Smooth muscle cell of the coronary artery (primary cell): ENCODE measurements at places on chromosomes 16 and 17. TPM values are rescaled to one million over a fixed set of nuclear protein-coding genes. Genes with fewer than 3 reads are reported as not detected.

C17orf107 gene
- total RNA-seq: 2.1 and 7.4 TPM in 2 replicates

C1QTNF8 gene
- total RNA-seq: not detected in 2 replicates

CLEC19A gene
- total RNA-seq: not detected in 2 replicates

CPHXL2 gene
- not detected in 2 replicates for total RNA-seq

KRT28 gene
- total RNA-seq: not detected in 2 replicates

TVP23A gene
- not detected in 2 replicates for total RNA-seq

ABCA5 gene
- total RNA-seq: 4.6 and 9.2 TPM in 2 replicates

LGALS9 gene
- 1.5 and 3.0 TPM in 2 replicates for total RNA-seq

SLC5A10 gene
- under 0.01 and 0.47 TPM in 2 replicates for total RNA-seq

ZP2 gene
- total RNA-seq: not detected in 2 replicates

CACNA1H gene
- 0.45 and 2.2 TPM in 2 replicates for total RNA-seq

MLKL gene
- 9.1 and 10.2 TPM in 2 replicates for total RNA-seq

CRHR1 gene
- not detected in 2 replicates for total RNA-seq

PITPNM3 gene
- total RNA-seq: 0.35 and 0.83 TPM in 2 replicates

GPR142 gene
- not detected in 2 replicates for total RNA-seq

TMIGD1 gene
- not detected in 2 replicates for total RNA-seq

CA7 gene
- total RNA-seq: not detected in 2 replicates

PPL gene
- 0.68 and 201 TPM in 2 replicates for total RNA-seq

GINS3 gene
- total RNA-seq: 1.2 and 2.1 TPM in 2 replicates

GRIN2A gene
- under 0.01 and 0.12 TPM in 2 replicates for total RNA-seq

CES3 gene
- under 0.01 and 0.38 TPM in 2 replicates for total RNA-seq

RASL10B gene
- total RNA-seq: 0.98 and 1.6 TPM in 2 replicates

KCNG4 gene
- not detected in 2 replicates for total RNA-seq

DUS2 gene
- total RNA-seq: 11.7 and 14.4 TPM in 2 replicates

HSD17B1 gene
- total RNA-seq: 1.8 and 8.9 TPM in 2 replicates

DNAH2 gene
- total RNA-seq: 0.15 and 0.35 TPM in 2 replicates

ZNF469 gene
- 0.23 and 1.7 TPM in 2 replicates for total RNA-seq

SEPTIN12 gene
- not detected in 2 replicates for total RNA-seq

C16orf86 gene
- 1.6 and 3.6 TPM in 2 replicates for total RNA-seq

MYOCD gene
- total RNA-seq: 0.35 and 1.2 TPM in 2 replicates

P2RX1 gene
- total RNA-seq: under 0.01 and 1.3 TPM in 2 replicates

CCP110 gene
- 7.5 and 8.6 TPM in 2 replicates for total RNA-seq

KRT222 gene
- 1.3 TPM in 1 of 2 replicates, not detected in the other for total RNA-seq

CCDC200 gene
- not detected in 2 replicates for total RNA-seq

SRCIN1 gene
- total RNA-seq: under 0.01 and 0.12 TPM in 2 replicates

PRRT2 gene
- total RNA-seq: 0.38 and 1.6 TPM in 2 replicates

DNAH17 gene
- under 0.01 TPM in 1 of 2 replicates, not detected in the other for total RNA-seq

TMEM132E gene
- under 0.01 TPM in 1 of 2 replicates, not detected in the other for total RNA-seq

CMTM2 gene
- total RNA-seq: not detected in 2 replicates

SEPTIN1 gene
- total RNA-seq: 0.12 and 0.15 TPM in 2 replicates

ASGR1 gene
- total RNA-seq: under 0.01 and 0.68 TPM in 2 replicates

UMOD gene
- total RNA-seq: not detected in 2 replicates

SCGB1C2 gene
- total RNA-seq: not detected in 2 replicates

CENPV gene
- 4.8 and 28.1 TPM in 2 replicates for total RNA-seq

TNFRSF17 gene
- 0.12 TPM in 1 of 2 replicates, not detected in the other for total RNA-seq

FOXN1 gene
- not detected in 2 replicates for total RNA-seq

UBE2Z gene
- 33.7 and 51.9 TPM in 2 replicates for total RNA-seq

HS3ST2 gene
- not detected in 2 replicates for total RNA-seq

SLC9A5 gene
- total RNA-seq: 0.23 and 1.5 TPM in 2 replicates

CCR7 gene
- total RNA-seq: not detected in 2 replicates

ITGA2B gene
- total RNA-seq: 0.23 and 0.82 TPM in 2 replicates

PRSS36 gene
- 0.45 TPM in 1 of 2 replicates, not detected in the other for total RNA-seq

CES5A gene
- not detected in 2 replicates for total RNA-seq
